LHCN-M2 (cell line): ENCODE measurements at places on chromosomes 12 and 14.

- no peak for DNase-seq
Measured at GRCh38 chr14:63367742-63368364, 49.1 kb upstream of the GPHB5 start.

DNA sequence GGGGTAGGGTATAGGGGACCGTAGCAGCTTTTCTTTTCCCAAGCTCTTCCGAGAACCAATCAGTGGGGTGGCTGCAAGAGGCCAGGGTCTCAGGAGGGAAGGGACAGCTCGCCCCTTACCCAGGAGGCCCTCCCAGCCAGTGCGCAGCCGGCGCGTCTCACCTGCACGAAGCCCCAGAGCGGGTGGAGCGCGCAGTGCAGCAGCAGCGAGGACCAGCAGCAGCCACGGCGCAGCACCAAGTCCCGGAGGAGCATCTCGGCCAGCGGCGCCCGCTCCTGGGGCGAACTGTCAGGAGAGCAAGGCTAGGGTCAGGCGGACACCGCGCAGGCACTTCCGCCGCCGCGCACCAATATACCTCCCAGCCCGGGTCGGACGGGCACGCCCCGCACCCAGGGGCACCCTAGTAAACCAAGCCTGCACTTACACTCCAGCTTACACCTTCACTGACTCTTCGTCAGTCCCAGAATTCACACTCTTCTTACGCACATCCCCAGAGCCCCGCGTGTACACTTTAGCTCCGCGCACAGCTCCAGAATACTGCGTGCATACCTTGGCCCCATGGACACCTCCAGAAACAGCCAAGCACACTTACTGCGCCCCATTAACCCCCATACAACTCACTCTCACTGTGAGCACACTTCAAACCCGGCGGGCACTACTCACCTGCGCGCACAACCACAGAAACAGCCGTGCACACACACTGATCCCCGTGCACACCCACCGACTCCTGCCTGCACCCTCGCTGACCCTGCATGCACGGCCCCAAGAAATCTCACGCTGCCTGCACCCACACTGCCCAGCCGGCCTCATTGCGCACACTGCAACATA, 606 bp downstream of the PRIMA1 start:
- no peak for DNase-seq

DNA sequence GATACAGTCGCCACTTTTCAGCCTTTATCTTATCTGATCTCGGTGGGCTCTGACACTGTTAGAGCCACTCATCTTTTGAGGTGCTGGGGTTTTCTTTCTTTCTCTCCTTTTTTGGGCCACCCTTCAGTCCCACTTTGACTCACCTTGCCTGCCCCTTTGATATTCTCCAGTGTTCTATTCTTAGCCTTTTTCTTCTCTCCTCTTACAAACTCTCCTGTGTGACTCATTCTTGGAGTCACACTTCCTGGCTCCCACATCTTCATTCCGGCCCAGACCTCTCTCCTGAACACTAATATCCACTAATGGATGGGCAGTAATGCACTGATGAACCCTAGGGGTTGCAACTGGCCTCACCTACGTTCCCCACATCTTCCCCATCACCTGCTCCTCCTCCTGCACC, 2.2 kb upstream of the DCD start:
- no peak for DNase-seq

DNA sequence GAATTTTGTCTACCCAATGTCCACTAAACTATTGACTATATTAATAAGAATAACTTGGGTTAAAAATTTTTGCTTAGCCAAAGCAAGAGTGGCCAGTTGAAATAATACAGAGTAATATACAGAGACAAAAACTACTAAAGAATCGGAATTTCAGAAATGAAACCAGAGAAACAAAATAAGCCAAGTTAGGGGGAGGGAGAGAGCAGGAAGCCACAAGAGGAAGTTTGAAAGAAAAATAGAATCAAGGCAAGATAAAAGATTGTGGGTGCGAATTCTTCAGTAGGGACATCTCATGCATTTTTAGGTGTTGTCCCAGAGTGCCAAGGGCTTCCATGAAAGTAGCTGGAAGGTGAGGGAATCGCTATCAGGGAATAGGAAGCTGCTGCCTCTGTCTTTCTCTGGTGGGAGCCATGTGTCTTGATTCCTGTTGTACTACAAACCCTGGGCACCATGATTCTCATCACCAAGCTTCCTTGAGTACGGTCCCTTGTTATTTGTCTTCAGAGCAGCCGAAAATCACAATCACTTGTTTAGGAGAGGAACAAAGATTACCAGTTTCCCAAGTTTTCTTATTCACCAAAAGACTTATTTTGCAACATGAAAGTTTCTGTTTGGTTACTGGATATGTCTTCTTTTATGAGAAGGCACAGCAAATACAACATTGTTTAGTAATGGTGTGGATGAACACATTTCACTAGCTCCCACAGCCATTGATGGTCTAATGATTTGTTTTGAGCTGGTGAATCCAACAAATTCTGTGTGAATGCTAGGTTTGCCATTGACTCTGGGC, 16.7 kb downstream of the NEUROD4 start:
- no peak for DNase-seq

DNA sequence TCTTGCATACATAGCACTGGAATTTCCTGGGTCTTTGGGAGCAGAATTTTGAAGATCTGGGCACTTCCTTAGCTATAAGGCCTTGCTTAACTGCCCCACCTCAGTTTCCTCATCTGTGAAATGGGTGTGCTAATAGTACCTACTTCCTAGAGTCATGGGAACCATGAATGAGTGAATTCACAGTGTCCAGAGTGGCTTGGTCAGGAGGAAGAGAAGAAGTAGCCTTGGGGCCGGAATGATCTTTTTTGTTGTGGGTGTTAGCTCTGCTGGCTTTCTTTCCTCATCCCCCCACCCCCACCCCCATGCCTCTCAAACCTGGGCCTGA, 2.4 kb downstream of the SH2B3 start:
- no peak for DNase-seq

- no peak for DNase-seq
Measured at GRCh38 chr14:99586054-99586760, 17.8 kb downstream of the CCDC85C start.
